ENCODE measurements at places on chromosomes 13 and 19.
A peak's percentile ranks its signal among the peaks of the same experiment; 100 is the strongest.

DNA sequence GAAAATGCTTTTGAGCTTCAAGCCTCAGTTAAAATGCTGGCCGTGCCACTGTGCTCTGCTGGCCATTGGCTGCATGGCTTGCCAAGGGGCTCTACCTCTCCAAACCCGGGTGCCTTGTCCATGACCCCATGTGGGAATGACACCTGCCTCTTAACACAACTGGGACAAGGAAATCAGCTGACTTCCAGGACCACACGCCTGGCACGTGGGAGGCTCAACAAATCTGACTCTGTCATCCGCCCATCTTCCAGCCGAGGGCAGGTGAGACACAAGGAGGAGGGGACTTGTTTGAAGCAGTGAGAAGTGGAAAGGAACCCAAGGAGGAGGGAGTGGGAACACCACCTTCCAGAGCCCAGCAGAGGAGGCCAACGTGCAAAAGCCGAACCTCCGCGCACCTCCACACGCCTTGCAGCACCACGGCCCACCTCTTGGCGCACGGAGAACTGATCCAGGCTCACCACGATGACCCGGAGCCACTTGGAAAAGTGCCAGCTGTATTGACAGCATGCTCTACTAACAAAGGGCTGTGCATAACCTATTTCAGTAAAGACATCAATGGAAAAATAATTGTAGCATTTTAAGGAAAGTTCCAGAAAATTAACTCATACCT lies 38.3 kb downstream of the COL4A1 start:
- H3K4me3 ChIP-seq: no peak overlapping the region
- no peaks in the 10 kb centered on the region for H3K36me3 ChIP-seq
- no peaks in the 10 kb centered on the region for H3K27me3 ChIP-seq

DNA sequence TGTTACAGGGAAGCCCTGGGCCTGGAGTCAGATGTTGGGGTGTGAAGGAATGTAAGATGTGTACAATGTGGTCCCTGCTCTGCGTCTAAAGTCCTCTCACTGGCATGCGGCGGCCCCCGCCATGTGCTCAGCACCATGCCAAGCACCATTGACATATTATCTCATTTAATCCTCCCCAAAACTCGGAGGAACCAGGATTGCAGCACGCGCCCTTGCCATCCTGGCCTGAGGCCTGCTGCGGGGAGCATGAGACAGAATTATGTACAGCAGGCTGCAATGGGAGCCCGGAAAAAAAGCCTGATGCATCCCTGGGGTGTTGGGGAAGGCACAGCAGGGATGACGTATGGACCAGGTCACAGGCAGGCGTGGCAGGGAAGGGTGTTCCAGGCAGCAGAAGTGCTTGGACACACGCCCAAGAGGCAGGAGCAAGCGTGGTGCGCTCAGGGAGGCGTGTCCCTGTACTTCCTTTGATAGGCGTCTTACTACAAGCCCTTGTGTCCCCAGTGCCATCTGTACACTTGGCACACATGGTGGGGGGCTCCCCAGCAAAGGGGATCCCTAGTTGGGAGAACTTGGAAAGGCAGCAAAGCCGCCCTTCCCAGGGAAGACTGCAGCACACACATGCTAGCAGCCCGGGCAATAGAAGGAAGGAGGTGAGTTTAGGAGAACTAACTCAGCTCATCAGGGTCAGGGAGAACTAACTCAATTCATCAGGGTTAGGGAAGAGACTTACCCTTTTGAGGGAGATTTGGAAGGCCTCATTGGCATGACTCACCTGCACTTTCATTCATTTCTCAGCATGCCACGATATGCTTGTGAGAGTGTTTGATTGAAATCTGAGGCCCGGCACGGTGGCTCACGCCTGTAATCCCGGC lies 3.4 kb downstream of the EVI5L start:
- H3K27ac ChIP-seq: no peak overlapping the region
- H3K4me1 ChIP-seq: peaks cover 6% of the 10 kb centered on the region
- DNase-seq: no peak
- H3K4me3 ChIP-seq: no peak overlapping the region
- no peaks in the 10 kb centered on the region for H3K27me3 ChIP-seq
- no peaks in the 10 kb centered on the region for H3K36me3 ChIP-seq

GRCh38 chr13:24355103-24355502 lies 45.7 kb downstream of the C1QTNF9 start:
- no peaks in the 10 kb centered on the region for H3K4me1 ChIP-seq
- H3K27me3 ChIP-seq: no peaks in the 10 kb centered on the region
- no peaks in the 10 kb centered on the region for H3K36me3 ChIP-seq
- H3K27ac ChIP-seq: no peak overlapping the region
- no peak for DNase-seq

- no peak overlapping the region for H3K27ac ChIP-seq
- H3K36me3 ChIP-seq: peaks cover 59% of the 10 kb centered on the region
- peaks cover 17% of the 10 kb centered on the region for H3K4me1 ChIP-seq
- H3K27me3 ChIP-seq: no peaks in the 10 kb centered on the region
- DNase-seq: peak; percentile 77
Observed at GRCh38 chr19:9431475-9431874, 3.9 kb downstream of the ZNF266 start.

DNA sequence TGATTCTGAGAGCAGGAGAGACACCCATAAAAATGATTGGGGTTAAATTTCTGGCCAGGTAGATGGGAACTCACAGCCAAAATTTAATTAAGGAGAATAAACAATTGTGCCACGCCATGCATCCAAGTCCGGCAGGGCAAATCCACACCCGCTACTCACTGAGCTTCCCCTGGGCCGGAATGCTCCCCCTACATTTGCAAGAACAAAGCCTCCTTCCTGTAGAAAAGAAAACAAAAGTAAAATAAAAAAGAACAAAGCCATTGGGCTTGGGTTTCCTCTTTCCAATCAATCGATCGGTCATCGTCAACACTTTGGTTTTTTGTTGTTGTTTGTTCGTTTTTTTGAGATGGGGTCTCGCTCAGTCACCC lies 30.2 kb upstream of the TFDP1 start:
- H3K4me3 ChIP-seq: no peak overlapping the region
- H3K27me3 ChIP-seq: no peaks in the 10 kb centered on the region
- peaks cover 4% of the 10 kb centered on the region for H3K4me1 ChIP-seq
- DNase-seq: no peak
- H3K27ac ChIP-seq: no peak overlapping the region

GRCh38 chr19:4385291-4386040 lies 14.9 kb downstream of the SH3GL1 start:
- DNase-seq: no peak
- no peaks in the 10 kb centered on the region for H3K27me3 ChIP-seq
- H3K27ac ChIP-seq: no peak overlapping the region
- no peak overlapping the region for H3K4me3 ChIP-seq

- no peak overlapping the region for H3K4me3 ChIP-seq
- no peaks in the 10 kb centered on the region for H3K36me3 ChIP-seq
- no peak for DNase-seq
- H3K4me1 ChIP-seq: no peaks in the 10 kb centered on the region
- H3K27ac ChIP-seq: no peak overlapping the region
Observed at GRCh38 chr13:36709136-36709890, 35.5 kb downstream of the SERTM1 start.

DNA sequence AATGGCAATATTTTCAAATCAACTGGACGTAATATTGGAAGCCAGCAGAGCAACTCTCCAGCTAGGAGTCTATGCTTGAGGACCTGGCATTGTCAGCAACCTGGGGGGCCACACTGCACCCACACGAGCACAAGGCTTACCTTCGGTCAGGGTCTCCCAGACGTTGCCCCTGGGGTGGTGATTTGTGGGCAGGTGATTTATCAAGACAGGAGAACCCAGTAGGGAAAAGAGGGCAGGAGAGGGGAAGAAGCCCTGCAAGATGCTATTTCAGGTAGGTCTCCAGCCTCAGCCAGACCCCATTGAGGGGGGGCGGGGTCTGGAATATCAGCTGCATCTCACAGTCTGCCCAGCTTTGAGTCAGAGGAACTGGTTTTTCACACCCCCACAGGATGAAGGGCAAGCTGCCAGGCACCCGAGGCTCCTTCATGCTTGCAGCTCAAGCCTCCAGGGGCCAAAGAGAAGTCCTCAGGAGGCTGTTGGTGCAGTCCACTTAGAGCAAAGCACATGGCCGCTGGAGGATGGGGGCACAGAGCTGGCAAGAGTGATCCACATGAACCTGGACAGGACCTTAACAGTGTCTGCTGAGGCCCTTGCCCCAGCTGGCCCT lies 80.9 kb upstream of the UQCRFS1 start:
- H3K36me3 ChIP-seq: no peaks in the 10 kb centered on the region
- peaks cover 53% of the 10 kb centered on the region for H3K4me1 ChIP-seq
- DNase-seq: no peak
- peak overlapping the region; percentile 76 for H3K27ac ChIP-seq

- H3K27ac ChIP-seq: no peak overlapping the region
- no peak overlapping the region for H3K4me3 ChIP-seq
- no peaks in the 10 kb centered on the region for H3K36me3 ChIP-seq
- H3K27me3 ChIP-seq: no peaks in the 10 kb centered on the region
Observed at GRCh38 chr19:1522061-1522460, 1.8 kb upstream of the PLK5 start.

GRCh38 chr13:47553329-47553977 lies 447.6 kb downstream of the SUCLA2 start:
- no peaks in the 10 kb centered on the region for H3K4me1 ChIP-seq
- no peaks in the 10 kb centered on the region for H3K36me3 ChIP-seq
- no peak overlapping the region for H3K4me3 ChIP-seq
- no peak for DNase-seq
- no peaks in the 10 kb centered on the region for H3K27me3 ChIP-seq

DNA sequence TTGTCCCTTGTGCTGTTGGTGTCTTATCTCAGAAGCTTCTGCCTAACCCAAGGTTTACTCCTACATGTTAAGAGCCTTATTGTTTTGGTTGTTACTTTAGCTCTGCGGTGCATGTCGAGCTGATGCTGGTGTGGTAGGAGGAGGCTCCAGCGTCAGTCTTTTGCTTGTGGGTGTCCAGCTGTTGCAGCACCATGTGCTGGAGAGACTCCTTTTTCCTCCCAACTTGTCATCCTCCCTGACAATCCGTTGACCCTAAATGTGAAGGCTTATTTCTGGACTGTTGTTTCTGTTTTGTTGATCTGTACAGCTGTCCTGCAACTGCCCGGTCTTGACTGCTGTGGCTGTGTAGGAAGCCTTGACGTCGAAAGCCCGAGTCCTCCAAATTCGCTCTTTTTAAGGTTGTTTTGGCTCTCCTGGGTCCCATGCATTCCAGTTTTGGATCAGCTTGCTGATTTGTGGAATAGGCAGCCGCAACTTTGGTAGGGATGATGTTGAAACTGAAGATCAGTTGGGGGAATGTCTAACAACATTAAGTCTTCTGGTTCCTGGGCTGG lies 15.3 kb downstream of the NAXD start:
- no peak overlapping the region for H3K27ac ChIP-seq
- peaks cover 14% of the 10 kb centered on the region for H3K36me3 ChIP-seq
- no peak for DNase-seq
- H3K4me3 ChIP-seq: no peak overlapping the region
- H3K27me3 ChIP-seq: no peaks in the 10 kb centered on the region
- no peaks in the 10 kb centered on the region for H3K4me1 ChIP-seq

GRCh38 chr13:35342440-35342839 lies 134.0 kb downstream of the MAB21L1 start:
- no peak for DNase-seq
- no peaks in the 10 kb centered on the region for H3K27me3 ChIP-seq
- no peak overlapping the region for H3K27ac ChIP-seq
- H3K4me1 ChIP-seq: no peaks in the 10 kb centered on the region
- no peaks in the 10 kb centered on the region for H3K36me3 ChIP-seq

- no peak overlapping the region for H3K27ac ChIP-seq
- H3K4me1 ChIP-seq: no peaks in the 10 kb centered on the region
- no peaks in the 10 kb centered on the region for H3K27me3 ChIP-seq
- DNase-seq: no peak
Observed at GRCh38 chr19:50778906-50779430, 8.7 kb downstream of the GPR32 start.

DNA sequence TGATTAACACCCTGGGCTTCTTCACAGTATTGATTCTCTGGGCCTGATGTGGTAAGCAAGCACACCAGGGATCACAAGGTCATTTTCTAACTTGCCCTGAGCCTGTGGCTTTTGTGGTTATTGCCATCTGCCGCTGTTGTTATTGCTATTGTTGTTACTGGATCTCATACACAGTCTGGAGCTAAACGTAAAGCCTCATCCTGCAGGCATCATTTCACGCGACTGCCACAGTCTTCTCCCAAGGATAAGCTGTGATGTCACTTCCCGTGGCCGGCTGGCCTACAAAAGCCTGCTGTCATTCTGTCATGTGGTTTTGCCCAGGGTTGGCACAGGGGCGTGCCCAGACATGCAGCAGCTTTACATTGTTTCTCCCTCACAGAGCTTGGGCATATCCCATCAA lies 154.0 kb upstream of the GPR12 start:
- no peak for DNase-seq
- H3K27me3 ChIP-seq: no peaks in the 10 kb centered on the region
- no peak overlapping the region for H3K27ac ChIP-seq
- H3K4me3 ChIP-seq: no peak overlapping the region

GRCh38 chr13:79194272-79194671 lies 211.8 kb downstream of the RBM26 start:
- no peak overlapping the region for H3K27ac ChIP-seq
- no peaks in the 10 kb centered on the region for H3K36me3 ChIP-seq
- peaks cover 49% of the 10 kb centered on the region for H3K4me1 ChIP-seq
- H3K27me3 ChIP-seq: no peaks in the 10 kb centered on the region
- DNase-seq: peak; percentile 93

GRCh38 chr13:60431108-60431700 lies 34.2 kb downstream of the TDRD3 start:
- H3K4me1 ChIP-seq: no peaks in the 10 kb centered on the region
- no peak overlapping the region for H3K27ac ChIP-seq
- peak; percentile 81 for DNase-seq
- no peaks in the 10 kb centered on the region for H3K36me3 ChIP-seq

DNA sequence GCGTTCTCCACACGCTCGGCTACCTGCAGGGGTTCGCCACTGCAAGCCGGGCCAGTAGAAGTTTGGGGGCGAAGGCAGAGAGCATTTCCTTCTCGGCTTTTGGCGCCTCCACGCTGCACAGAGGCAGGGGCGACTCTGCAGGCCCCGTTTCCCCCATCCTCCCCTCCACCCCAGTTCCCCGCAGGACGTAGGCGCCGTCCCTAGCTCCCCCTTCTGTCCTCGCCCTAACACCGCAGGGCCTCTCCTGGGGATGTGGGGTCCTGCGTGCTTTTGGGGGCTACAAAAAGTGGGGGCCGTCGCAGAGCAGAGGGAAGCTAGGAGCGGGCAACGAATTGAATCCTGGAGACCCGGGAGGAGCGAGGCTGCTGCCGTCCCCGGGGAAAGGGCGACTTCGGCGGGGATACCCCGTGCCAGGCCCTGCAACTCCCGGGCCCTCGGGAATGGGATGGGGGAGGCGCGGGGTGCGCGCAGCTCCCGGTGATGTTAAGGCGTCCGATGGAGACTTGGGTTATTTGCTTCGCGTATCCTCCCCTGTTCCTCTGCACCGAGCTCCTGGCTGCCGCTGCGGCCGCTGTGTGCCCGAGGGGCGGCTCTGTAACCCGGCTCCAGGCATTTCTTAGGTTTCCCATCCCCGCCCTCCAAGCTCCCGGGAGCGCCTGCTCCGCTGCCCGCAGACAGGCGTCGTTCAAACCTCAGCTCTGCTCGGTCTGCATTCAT lies 255.9 kb upstream of the SOX21 start:
- H3K27ac ChIP-seq: no peak overlapping the region
- DNase-seq: no peak
- H3K4me3 ChIP-seq: no peak overlapping the region
- no peaks in the 10 kb centered on the region for H3K27me3 ChIP-seq
- H3K4me1 ChIP-seq: peaks cover 4% of the 10 kb centered on the region
- no peaks in the 10 kb centered on the region for H3K36me3 ChIP-seq

Data from Karpas-422 (cell line).